ENCODE measurements at places on chromosomes 4 and X.

- no peak for DNase-seq
These were observed 305.4 kb upstream of the LDB2 start for GRCh38 chr4:17203797-17204196.

DNA sequence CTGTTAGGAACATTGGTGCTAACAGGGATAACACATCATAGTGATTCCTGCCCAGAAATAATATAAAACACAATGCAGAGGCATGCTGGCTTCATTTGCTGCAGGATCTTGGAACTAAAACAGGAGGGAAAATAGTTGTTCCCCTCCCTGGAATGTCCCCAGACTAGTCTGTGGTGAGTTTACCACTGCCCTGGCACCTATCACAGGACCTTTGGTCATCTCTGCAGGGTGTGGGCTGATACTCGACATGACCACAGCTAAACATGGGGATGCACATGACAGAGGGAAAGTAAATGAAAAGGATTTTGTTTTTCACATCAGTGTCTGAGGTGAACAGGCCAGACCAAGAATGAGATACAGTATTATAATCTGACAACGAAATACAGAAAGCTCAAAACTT is 160.2 kb upstream of the DKK2 start:
- no peak for DNase-seq

GRCh38 chr4:183350317-183351071 is 28.3 kb upstream of the CLDN24 start:
- DNase-seq: no peak

DNA sequence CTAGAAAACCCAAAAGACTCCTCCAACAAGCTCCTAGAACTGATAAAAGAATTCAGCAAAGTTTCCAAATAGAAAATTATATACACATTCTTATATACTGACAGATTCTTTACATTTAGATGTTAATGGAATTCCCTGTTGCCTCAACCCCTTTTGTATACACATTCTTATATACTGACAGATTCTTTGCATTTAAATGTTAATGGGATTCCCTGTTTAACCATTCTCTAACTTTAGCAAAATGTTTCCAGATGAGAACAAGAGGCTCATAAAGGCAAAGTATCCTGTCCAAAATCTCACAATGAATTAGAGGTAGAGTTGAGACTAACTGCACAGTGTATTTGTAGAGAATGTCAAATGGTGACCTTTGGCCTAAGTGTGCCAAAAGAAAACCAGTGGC is 23.1 kb upstream of the AR start:
- no peak for DNase-seq

GRCh38 chrX:149151805-149152757 is 353.0 kb downstream of the IDS start:
- peak; percentile 65 for DNase-seq

DNA sequence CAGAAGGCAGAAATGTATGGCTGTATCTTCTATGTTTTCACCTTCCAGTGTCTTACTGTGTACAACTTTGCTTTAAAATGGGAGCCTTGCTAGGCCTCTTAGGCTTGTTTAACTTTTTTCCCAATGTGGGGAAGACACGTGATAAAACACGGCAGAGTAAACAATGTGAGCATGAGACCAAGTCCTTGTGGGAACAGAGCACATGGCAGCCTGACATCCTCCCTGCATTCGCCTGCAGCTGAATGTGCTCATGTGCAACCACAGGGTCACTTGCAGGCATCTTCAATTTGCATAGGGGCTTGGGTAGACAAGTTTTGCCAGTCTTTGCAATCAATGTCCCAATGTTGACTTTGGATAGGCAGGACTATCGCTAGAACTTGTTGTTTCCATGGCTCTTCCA is 91.8 kb downstream of the CCNG2 start:
- DNase-seq: no peak

DNA sequence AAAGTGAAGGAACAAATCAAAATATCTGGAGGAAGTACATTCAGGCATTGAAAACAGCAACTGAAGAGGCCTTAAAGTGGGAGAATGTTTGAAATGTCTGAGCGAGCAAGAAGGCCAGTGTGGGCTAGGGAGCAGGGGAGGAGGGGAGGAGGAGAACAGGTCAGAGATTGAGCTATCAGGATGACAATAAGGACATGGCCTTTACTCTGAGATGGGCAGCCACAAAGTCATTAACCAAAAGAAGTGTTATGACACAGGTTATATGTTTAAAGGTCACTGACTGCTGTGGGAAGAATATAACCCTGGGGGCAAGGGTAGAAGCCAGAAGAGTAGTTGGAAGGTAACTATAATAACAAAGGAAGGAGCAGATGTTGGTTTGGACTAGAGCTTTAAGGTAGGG is 315.4 kb downstream of the INPP4B start:
- DNase-seq: no peak

- DNase-seq: no peak
These were observed 100.5 kb upstream of the TBC1D9 start for GRCh38 chr4:140856621-140857062.

- no peak for DNase-seq
These were observed 23.5 kb downstream of the CD99 start for GRCh38 chrX:2714551-2714950.

GRCh38 chrX:110055616-110056015 is 52.7 kb downstream of the TMEM164 start:
- no peak for DNase-seq

DNA sequence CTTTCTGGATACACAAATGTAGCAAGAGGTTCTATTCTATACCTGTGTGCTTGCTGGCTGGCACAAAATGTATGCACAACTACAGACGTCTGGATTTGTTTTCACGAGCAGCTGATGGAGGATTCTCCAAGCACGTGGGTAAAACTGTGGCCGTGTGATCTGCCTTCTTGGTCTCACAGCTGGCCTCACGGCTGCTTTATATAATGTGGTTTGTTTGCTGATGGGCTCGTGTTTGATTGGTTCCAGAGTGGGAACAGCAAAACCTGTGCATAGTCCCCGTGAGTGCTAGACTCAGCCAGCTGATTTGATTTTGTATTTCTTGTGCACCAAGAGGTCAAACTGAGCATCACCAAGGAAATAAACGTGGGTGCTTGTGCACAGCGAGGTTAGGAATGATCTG is 262.6 kb upstream of the RPS6KA3 start:
- no peak for DNase-seq

- DNase-seq: no peak
These were observed 164.9 kb upstream of the AGA start for GRCh38 chr4:177607111-177607573.

DNA sequence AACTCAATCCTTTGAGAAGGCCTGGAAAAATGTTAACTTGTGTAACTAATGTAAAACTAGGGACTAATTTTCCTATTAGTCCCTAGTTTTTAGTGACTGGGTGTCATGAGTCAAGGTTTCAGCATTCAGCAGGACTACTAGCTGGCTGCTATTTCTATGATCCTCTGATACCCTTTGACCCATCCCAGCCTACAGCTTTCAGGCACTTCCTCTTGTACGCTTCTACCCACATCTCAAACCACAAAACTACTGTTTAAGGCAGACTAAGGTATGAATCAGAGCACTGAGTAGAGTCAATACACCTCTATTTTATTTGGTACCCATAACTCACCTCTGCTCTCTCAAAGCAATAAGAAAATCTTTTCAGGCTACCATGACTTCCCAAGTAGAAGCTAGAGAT is 809.6 kb downstream of the PDHA2 start:
- DNase-seq: no peak

- DNase-seq: no peak
These were observed 344.1 kb downstream of the SH2D1A start for GRCh38 chrX:124690495-124690894.

GRCh38 chr4:147328756-147329446 is 152.0 kb upstream of the EDNRA start:
- no peak for DNase-seq

DNA sequence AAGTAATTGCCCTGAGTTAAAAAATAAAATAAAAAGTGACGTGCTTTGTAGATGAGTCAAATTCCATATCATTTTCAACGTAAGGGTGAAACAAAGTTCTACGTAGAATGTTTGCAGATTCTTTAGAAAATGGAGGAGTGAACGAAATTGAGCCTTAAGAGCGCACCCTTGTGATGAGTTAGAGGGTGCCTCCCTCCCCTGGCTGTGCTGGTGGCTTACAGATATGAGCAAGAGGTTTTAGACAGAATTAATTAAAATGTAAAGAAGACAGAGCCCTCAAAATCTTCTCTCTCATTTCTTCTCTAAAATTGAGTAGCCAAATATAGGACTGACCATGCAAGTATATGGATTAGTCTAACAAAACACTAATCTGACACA is 30.2 kb upstream of the LGI2 start:
- DNase-seq: no peak

DNA sequence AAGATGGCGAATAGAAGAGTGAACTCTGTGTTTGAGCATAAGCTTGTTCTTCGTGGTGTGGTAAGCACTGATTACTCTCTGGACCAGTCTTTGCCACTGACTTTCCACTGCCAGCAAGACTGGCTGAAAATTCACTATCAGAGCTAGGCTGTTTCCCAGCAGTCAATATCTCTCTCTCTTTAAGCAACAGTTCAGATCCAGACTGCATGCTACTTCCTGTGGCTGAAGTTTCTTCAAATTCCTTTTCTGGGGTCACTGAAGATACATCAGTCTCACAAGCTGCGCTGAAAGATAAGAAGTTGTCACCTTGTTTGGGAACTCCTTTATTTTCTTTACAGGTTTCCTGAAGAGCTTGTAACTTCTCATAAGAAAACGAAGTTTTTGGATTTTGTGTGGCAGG is 54.0 kb upstream of the FAM120C start:
- no peak for DNase-seq

- no peak for DNase-seq
These were observed 526.3 kb upstream of the FAM241A start for GRCh38 chr4:111618908-111619307.

DNA sequence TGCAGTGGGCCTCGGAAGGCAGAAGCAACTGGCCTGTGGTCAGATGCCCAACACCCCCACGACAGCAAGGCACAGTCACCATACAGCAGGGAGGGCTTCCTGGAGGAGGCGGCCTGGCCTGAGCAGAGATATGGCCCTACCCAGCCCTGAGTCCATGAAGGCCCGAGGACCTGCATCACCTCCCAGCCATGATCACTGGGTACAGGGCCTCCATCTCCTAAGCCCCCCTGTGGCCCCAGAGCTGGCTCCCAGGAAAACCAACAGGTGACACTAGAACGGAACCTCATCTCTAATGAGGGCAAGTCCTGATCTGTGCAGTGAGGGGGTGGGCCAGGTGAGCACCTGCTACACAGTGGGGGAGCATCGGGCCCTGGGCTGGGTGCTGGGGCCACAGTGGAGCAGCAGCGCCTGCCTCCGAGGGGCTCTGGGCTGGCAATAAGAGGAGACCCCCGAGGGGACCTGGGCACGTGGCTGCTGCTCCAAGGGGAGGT is 26.2 kb upstream of the MXD4 start:
- no peak for DNase-seq

DNA sequence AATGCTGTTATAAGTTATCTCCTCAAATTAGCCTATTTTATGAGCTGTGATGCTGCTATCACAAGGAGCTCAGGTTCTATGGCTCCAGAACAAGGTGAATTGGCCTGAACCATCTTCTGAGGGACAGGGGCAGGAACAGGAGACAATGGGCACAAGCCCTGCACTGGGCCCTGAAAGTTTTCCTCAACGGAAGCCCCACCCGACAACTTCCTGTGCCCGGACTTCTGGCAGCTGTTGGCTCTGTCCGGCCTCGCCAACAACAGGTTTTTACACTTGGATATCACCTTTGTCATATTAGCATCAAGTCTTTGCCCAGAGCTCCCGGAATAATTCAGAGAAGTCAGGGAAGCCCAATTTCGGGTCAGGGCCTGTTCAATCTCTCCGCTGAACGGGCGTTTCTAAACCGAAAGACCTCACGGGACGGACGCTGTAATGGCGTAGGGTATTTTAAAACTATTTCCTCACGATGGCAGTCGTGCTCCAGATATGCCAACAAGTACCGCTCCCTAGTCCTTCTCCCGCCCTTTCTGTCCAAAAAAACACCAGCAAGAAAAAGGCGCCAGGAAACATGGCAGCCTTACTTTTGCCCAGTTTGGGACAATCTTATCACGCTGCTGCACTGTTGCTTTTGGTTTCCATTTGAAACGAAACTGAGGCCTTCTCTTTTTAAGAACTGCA is 201.0 kb upstream of the STK26 start:
- no peak for DNase-seq

All from chondrocyte (in vitro differentiated cells).